ENCODE measurements at places on chromosomes 7 and 10. TPM values are rescaled to one million over a fixed set of nuclear protein-coding genes. Genes with fewer than 3 reads are reported as not detected.

IL6 gene
- not detected for total RNA-seq

GRCh38 chr10:48996-49395, at the start of gene TUBB8:
TUBB8 (minus strand) TSS chr10:49296; CDS start chr10:49238, 58 bp downstream.
- DNase-seq: no peak

DNA sequence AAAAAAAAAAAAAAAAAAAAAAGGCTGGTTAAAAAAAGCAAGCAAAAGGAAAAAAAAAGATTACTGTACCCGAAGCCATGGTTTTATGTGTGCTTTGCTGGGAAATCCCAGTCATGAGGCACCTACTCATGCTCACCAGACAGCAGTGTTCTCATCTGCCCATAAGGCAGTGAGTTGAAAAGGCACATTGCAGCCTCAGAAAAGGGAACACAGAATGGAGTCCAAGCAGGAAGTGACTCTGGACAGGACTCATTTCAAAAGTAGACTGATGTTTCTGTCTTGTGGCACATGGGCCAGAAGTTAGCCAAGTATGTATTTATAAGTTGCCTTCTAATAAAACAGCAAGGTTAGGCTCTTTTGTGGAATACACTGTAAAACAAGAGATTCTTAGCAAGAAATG, 40.2 kb downstream of the PDSS1 start:
- peak; percentile 60 for DNase-seq

- no peak for DNase-seq
Measured at GRCh38 chr7:135692055-135692454, 29.7 kb downstream of the STMP1 start.

EEPD1 gene
- 0.90 TPM for total RNA-seq

HGF gene
- total RNA-seq: not detected

CASD1 gene
- 12.9 TPM for total RNA-seq

TRPV5 gene
- not detected for total RNA-seq

GIMAP5 gene
- total RNA-seq: 40.7 TPM

PLXDC2 gene
- not detected for total RNA-seq

- no peak for DNase-seq
Measured at GRCh38 chr7:91776171-91776570, 104.3 kb downstream of the MTERF1 start.

DNA sequence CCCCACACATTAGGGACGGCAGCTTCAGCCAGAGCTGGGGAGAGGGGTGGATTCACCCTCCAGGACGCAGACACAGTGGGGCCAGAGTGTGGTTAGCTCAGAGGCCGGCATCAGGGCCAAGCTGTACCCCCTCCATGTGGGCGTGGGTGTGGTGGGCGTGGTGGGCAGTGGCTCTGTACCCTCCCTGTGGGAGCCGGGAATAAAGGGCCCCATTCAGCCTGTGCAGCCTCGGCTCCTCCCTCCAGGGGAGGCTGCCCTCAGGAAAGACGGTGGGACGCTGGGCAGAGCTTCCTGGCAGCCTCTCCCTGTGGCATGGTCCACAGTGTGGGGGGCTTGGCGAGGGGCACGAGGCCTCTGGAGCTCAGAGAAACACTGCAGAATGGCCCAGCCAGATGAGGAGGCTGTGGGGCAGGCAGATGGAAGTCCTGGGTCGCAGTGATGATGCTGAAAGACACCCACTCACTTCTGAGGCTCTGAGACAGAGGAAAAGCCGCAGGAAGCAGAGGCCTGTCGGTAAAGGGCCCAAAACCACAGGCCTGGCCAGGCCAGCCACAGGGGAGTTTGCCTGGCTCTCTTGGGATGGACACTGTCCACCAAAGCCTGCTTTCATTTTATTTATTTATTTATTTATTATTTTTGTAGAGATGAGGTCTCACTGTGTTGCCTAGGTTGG, 108.0 kb downstream of the SH3PXD2A start:
- DNase-seq: no peak

- DNase-seq: no peak
Measured at GRCh38 chr7:130240240-130240639, 26.4 kb upstream of the CPA2 start.

DNA sequence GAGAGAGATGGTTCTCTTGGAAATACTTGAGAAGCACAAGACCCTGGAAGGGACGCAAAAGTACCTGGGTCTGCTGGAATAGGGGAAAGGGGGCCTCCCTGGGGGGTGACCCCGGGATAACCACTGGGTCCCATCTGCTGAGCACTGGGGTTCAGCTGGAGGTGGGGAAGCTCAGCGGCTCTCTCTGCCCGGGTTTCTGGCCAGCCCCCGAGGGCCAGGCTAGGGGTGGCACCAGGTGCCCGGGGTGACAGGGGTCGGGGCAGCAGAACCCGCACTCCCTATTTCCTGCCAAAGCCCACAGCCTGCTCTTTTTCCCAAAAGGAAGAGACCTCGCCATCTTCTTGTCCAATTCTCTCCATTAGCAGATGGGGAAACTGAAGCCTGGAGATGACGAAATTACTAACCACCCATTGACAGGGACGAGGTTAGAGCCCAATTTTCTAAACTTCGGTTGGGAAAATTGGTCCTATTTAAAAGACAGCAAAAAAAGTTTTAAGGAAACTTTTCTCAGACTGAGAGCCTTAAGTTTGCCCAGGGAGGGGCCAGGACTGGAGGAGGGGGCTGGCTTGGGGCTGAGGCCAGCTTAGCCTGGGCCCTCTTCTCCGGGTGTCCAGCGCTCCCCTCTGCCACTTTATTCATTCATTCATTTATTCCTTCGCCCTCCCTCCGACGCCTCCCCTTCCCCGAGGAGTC, 17.8 kb upstream of the GATA3 start:
- no peak for DNase-seq

HYAL4 gene
- total RNA-seq: not detected

EPHA1 gene
- total RNA-seq: 2.4 TPM

SCART1 gene
- 2.8 TPM for total RNA-seq

SFTPA1 gene
- total RNA-seq: not detected

GRCh38 chr10:126508535-126509040, 120.3 kb upstream of the ADAM12 start:
- no peak for DNase-seq

PRPS1L1 gene
- total RNA-seq: not detected

DNA sequence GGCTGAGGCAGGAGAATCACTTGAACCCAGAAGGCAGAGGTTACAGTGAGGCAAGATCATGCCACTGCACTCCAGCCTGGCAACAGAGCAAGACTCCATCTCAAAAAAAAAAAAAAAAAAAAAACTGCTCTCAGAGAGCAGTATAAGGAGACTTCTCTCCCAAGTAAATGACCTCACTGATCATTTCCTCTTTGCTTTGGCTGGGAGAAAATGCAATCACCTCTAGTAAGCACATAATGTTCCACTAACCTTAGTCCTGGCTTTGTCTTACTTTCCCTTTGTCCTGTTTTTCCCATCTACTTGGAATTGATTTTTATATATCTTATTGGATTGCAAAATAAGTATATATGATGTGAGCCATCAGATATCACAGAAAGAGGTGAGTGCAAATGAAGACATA, 2.5 kb downstream of the SLC25A13 start:
- DNase-seq: no peak

LIPJ gene
- not detected for total RNA-seq

FAM25G gene
- not detected for total RNA-seq

- peak; percentile 33 for DNase-seq
Measured at GRCh38 chr7:98470485-98471240, 69.8 kb upstream of the BAIAP2L1 start.

GRCh38 chr10:49139846-49140195, 6.0 kb upstream of the FAM170B start:
- no peak for DNase-seq

DNA sequence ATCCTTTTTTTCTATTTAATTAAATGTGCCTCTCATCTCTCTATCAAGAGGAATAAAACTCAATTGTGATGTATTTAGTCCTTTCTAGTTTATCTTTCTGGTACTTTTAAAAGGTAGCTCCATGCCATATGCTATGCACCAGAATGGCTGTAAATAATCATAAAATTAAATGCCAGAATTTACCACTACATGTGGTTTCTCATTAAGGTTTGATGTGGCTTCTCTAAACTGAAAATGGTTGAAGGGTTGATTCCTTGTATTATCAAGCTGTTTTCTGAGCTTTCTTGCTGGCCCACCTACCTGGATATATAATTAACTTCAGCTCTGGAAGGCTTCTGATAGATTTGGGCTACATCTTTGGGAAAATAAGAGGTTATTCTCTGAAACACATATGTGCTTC, 171.9 kb upstream of the RHOBTB1 start:
- DNase-seq: no peak

CDK14 gene
- 0.27 TPM for total RNA-seq

DNA sequence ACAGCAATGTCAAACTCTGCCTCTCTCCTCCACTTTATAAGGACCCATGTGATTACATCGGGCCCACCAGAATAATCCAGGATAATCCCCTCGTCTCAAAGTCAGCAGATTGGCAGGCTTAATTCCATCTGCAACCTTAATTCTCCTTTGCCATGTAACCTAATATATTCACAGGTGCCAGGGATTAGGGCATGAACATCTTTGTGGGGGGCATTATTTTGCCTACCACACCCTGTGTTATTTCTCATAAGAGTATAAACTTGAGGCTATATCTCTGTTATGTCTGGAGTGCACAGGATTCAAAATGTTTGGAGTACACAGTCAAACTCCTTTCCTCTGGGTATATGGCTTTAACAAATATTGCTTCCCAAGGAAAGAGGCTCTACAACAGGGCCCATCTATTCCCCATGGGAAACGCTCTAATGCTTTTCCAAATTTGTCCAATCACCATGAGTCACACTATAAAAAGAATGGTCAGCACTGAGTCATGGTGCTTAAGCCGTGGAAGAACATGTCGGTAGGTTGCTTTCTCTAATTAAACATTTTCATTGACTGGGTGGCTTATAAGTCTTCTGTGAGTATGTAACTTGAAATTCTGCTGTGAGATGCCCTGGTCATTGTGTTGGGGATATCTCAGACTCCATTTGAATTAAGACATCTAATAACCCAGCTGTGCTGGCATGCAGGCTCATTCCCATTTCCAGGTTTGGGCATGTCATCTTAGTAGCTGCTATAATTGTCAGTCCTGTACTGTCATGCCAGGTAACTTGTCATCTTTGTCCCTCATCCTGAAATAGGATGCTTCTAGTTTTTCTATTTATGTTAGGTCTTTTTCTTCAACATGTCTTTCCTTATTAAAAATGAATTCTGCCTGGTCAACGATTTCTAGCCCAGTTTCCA, 11.5 kb upstream of the AKR1B10 start:
- no peak for DNase-seq

- no peak for DNase-seq
Measured at GRCh38 chr7:153616711-153617325, 435.4 kb upstream of the DPP6 start.

- no peak for DNase-seq
Measured at GRCh38 chr7:112726076-112726475, 64.1 kb downstream of the TMEM168 start.

DNA sequence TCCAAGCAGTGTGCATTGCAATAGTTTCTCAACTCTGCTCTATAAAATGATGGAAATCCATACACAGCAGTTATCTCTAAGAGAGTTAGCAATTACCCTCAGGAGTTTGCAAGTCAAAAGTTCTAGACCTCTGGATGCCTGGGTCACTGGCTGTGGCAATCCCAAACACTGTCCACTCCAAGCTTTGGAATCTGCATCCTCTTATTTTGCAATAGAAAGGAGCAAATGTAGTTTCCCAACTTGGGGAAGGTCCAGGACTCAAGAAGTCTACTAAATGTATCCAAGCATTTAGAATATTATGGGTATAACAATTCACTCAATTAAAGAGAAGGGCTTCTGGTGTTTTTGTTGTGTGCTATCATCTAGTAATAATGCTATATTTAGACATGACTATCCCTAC, 131.3 kb upstream of the NRP1 start:
- no peak for DNase-seq

DNA sequence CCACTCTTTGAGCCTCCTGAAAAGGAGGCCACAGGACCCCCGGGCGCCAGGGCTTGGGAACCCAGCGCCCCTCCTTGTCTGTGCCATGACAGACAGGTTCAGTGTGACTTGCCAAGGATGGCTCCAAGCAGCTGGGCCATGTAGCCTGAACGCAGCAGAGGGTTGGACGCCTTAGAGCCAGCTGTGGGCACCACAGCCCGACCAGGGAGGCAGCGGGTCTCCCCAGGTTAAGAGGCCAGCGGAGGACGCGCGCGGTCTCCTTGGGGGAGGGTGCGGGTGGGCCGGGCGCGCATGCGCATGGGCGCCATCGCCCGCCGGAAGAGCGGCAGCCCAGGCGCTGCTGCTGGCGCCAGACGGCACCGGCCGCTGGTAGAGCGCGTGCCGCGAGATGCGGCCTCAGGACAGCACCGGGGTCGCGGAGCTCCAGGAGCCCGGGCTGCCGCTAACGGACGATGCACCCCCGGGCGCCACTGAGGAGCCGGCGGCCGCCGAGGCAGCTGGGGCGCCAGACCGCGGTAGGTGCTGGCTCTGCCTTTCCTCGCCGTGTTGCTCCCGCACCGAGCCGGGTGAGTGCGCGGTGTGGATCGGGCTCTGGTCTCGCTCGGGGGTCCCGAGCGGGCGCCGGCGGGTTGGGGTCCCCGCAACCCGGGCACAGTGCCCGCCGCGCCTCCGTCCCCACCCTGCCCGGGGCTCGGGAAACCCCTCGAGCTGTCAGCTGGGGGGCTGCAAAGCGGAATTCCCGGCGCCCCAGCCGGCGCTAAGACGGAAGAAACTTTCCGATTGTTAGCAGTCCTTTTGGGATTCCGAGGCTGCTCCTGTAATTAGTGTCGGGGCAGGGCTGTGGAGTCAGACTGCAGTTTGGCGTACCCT, at the start of gene SLC35G1:
TSS of gene SLC35G1 (plus strand) at position 333 of the 870 bp plus-strand sequence. CDS start at position 389, 56 bp downstream.
- peak; percentile 64 for DNase-seq

DNA sequence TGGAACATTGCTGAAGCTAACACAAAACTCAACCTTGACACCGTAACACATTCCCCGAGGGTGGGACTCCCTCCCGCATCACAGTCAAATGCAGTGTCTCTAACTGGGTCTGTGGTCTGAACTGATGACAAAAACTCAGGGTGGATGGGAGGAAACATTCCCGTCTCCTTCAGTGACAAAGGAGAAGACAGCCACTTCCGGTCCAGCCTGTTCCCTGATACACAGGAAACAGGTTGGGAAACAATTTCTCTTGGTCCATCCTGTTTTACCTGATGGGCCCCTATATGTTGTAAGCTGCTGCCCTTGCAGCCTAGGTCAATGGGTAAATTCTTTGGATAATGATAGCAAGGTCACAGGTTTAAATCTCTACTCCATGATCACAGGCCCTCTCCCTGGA, 20.4 kb downstream of the SLC13A4 start:
- no peak for DNase-seq

SYT15B gene
- 0.16 TPM for total RNA-seq

GRCh38 chr7:21617513-21617912, 74.7 kb downstream of the DNAH11 start:
- DNase-seq: no peak

DNA sequence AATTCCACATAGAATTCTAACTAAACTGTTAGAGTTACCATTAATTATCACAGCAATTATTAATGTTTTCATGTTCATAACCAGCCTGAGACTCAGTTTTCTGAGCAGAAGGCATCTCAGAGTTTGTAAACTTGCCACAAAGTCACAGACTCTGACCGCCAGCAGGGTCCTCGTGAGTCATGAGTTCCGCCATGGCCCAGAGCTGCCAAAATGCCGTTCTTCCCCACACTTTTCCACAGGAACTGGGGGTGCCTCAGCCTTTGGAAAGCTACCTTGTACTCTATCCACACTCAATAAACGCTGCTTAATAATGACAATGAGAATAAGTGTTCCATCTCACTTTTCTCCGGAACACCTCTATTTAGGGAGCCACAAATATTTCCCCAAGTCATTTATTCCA, 22.1 kb upstream of the INHBA start:
- no peak for DNase-seq

GRCh38 chr10:72228318-72228751, 12.3 kb upstream of the ASCC1 start:
- no peak for DNase-seq
